ENCODE measurements at places on chromosomes 1 and 21.

DNA sequence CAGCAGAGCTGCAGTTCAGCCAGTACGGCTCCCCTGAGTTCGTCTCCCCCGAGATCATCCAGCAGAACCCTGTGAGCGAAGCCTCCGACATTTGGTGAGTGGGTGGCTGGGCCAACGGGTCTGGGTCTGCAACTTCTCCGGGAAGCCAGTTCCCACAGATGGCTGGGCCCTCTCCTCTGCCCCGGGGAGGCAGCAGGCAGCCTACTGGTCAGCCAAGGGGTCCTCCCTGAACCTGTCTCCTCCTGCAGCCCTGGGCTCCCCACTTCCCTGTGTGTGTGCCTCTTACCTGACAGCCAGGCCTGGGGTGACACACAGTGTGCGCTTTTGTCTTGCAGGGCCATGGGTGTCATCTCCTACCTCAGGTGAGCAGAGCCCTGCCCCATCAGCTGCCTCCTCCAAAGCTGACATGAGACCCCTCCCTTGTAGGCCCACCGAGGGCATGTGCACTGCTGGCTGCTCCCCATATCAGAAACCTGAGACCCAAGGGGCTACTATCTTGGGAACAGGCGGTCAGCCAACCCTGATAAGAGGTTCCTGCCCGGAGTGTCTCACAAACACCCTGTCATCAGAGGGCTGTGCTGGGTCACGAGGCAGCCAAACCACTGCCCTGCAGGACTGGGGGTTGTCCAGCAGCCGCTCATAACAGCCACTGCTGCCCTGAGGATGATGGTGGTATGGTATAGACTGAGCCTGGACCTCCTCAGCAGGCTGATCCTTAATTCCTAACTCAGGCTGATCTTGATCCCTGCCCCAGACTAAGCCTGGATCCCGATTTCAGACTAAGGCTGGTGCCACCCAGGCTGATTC lies 37.6 kb downstream of the TRIM11 start:
- no peak for DNase-seq

GRCh38 chr1:147177611-147178380 lies 5.5 kb upstream of the PRKAB2 start:
- DNase-seq, result no peak

DNA sequence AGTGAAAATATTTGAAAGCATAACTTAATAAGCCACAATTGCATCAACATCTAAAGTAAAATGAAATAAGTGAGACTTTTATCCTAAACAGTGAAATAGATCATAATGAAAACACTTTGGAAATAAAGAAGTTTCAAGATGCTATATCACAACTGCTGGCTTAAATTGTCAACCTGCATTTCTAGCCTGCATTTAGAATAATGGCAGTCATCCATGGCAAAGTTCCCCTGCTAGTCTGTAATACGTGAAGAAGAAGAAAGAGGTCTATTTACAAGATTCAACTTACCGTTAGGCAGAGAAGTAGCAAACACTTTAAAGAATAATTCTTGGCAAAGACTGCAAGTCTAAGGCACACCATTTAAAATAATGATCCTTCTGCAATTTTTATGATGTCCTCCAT lies 133.6 kb downstream of the DPYD start:
- DNase-seq, result no peak

DNA sequence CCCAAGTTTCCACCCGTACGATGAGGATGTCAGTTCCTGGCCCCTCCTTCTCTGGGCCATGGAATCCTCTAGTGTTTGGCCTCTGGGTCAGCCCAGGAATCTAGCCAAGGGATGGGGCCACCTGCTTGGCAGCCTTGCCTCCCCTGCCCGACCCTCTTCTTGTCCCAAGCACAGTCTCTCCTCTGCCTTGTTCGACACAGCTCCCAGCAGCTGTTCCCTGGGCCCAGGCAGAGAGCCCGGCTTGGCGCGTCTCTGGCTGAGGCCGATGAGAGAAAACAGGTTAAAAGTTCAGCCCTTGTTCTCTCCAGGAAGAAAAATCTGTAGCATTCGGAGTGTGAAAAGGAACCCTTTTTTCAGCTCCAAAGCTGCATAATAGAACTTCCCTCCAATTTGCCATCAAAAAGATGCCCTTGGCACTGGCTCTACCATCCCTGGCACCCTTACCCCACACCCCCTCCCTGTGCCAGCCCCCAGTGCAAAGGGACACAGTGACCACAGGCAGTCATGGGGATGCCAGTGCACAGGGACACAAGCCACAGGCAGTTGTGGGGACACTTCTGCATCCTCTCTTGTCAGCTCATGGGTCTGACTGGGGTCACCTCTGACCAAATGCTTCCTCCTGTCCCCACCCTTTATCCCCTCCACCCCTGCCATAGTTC lies 68.4 kb downstream of the EPHB2 start:
- no peak for DNase-seq

- DNase-seq, result no peak
These were observed 1.4 kb downstream of the NCAM2 start for GRCh38 chr21:20999659-21000058.

GRCh38 chr1:95716097-95716496 lies 482.1 kb downstream of the RWDD3 start:
- DNase-seq, result no peak

DNA sequence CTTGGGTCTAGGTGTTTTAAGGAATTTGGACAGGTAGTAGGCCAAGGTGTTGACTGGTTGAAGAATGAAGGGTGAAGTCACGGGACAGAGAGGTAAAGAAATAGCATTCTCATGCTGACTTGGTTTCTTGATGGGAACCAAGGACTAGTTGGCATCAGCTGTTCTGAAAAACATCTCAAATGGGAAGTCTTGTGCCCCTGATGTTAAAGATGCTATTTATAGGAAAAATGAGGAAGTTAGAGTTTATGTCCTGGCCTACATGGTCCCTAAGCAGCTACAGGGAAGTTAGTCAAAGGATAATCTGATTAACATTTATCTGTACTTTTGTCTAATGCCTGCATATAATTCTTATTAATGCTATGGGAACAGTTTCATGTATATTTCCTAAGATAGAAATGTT lies 262.4 kb downstream of the HHIPL2 start:
- DNase-seq, result no peak

DNA sequence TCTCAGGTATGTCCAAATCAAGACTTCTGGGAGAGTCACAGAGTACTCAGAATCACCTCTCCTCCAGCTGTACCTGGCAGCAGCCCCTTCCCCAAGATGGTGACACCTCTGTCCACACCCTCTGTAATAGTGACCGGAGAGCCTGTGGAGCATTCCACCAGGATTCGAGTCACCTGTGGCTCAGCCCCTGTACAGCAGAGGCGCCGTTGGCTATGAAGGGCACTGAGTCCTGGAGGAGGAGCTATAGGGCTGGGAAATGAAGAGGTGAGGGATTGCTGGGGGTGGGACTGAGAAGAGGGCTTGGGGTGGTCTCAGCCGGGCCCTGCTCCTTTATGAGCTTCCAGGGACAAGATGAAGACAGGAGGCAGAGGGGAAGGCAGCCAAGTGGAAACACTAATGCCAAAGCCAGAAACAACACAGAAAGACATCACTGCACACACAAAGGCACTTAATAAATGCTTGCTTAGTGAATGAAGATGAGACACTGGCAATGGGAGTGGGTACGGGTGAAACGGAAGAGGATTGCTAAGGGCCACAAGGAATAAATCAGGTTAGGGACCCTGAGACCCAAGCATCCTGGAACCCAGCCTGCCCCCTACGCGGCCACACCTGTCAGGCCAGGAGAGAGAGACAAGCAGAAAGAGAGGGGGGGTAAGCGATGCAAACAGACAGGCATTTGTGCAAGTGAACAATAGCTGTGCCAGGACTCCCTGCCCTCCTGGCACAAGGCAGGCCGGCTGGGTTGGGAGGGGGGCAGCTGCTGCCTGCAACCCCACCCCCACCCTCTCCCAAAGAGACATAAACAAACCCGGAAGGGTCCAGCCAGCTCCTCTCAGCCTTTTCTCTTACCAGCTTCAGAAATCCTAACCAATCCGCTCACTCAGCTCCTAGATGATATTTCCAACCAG lies 3.9 kb downstream of the ARHGEF2 start:
- no peak for DNase-seq

GRCh38 chr1:31760471-31761470 lies 3.4 kb downstream of the ADGRB2 start:
- DNase-seq, result no peak

- DNase-seq, result no peak
These were observed 28.2 kb downstream of the GPBP1L1 start for GRCh38 chr1:45658171-45658570.

GRCh38 chr1:158180741-158181576 lies at the start of gene CD1D:
Gene CD1D (plus strand): TSS chr1:158180895. CDS start chr1:158181102, 207 bp downstream.
- no peak for DNase-seq
